Progenitor cell of endocrine pancreas (in vitro differentiated cells): ENCODE measurements at places on chromosomes 6 and 20.

GRCh38 chr20:63658749-63659187 lies 656 bp downstream of the RTEL1 start:
- DNase-seq: no peak

DNA sequence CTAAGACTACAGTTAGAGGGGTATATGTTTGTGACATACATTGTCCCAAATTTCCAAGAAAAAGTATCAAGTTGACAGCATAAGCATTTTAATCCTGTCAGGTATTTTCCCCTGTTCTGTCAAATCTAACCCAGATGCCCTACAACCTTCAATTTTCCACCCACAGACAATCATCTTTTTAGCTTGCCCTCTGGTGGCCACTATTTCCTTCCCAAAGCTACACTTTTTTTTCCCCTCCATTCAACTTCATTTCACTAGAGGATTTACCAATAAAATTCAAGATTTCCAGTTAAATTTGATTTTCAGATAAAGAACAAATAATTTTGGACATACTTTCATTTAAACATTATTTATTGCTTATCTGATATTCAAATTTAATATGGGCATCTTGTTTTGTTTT lies 286.6 kb downstream of the TENT5A start:
- DNase-seq: no peak

DNA sequence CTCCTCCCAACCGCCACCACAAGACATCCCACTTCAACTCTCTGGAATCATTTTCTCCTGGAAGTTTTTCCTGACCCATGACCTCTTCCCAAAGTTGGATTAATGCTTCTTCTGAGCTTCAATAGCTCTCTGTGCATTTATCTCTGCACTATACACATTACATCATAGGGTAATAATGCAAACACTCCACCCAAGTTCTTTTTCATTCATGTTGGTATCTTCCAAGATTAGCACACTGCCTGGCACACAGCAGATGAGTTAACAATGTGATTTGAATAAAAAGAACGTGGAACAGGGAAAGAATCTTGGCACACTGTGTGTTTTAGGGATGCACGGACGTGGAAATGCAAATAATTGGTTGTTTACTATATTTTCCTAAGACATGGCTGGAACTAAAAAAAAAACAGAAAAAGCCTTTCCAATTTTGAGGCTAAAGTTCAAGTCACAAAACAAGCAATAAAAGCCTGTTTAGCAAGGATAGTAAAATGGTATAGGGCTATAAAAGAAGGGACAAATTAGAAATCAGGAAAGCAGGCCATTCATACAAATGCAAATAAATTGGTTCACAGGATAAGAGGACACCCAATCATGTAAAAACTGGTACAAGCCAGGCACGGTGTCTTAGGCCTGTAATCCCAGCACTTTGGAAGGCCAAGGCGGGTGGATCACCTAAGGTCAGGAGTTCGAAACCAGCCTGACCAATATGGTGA lies 1.6 kb upstream of the FAM135A start:
- no peak for DNase-seq

DNA sequence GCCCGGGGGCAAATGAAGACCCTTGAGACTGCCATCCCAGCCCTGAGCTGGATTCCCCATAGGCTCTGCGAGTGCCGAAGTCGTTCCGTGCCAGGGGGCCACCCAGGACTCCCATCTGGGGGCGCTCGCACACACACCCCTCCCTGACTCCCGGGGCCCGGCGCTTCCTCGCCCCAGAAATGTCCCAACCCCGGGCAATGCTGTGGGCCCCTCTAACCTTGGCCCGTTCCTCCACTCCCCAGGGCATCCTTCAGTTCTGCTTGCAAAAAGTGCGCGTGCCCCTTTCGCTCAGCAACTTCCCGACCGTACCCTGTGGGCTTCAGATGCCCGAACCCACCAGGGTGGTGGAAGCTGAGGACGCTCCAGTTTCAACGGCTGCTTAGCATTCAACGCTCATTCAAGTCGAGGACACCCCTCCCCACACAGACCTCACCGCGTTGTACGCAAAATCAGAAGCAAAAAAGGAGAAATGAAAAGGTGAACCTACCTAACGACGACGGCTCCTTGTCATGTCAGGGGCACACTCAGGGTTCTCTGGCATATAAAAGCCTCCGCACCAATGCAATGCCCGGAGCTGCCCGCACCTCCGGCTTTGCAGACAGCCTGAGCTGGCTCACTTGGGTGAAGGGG lies 25.3 kb downstream of the RIPOR2 start:
- DNase-seq: no peak

DNA sequence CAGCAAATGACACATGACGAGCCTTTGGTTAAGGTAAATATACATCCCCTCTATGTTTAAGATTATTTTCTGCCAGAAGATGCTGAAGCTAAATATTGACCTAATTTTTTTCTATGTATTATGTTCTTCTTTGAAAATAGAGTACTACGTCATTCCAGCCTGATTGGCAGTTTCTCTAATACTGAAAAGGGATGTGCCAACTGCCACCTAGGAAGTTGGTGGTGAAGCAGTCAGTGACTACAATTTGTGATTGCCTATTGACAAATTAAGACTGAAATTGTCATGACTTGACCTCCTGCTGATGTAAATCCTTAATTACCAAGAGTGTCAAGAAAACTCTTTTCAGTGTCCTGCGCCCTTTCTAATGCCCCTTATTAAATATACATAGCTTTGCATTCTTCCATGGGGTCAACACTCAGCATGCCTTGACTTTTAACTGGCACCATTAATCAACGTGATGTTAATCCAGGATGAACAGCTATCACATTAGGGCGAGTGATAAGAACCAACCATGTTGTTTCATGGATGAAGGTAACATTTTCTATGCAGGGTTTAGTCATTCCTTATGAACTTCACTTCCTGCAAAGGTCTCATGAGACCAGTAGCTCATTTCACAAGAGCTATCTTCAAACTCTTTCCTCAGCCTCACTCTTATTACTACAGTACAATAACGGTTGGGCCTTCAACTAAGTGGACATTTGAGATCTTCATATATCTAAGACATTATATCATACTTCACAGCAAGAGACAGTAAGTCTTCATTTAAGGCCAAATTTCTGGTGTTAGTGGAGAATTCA lies 22.5 kb upstream of the SGK1 start:
- no peak for DNase-seq

DNA sequence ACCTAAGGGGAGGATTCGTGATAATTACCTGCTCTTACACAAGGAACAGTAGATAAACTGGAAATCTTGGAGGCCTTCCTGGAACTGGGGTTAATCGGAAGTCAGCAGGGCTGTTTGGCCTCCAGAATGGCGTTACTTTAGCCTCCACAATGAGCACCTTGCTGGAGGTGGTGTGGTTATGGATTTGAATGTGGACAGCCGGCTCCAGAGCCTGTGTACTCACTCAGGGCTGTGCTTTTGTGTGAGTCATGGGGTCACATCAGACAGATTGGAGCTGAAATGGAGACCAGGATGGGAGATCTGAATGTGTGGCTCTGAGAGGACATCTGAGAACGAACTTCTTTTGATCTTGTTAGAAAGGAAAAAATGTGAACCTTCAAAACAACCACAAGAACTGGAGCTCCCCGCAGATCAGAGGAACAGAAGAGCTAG lies 30.4 kb downstream of the IGF2R start:
- DNase-seq: no peak

DNA sequence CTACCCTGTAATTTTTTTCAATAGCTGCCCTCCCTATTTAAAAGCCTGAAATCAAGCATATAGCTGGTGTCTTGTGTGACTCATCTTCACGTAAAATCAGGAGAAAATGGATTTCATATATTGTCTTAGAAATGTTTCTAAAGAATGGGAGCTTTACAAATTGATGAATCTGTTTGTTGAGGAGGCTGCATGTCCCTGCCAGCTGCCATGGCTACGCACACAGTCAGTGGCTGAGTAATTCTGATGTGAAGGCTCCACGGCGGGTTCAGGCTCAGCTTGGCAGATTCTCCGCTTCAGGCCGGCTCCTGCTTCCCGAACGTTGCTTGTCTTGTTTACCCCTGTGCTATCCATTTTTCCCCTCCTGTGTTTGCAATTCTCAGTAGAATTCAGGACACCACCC lies 82.8 kb downstream of the CCDC170 start:
- no peak for DNase-seq

- DNase-seq: no peak
Observed at GRCh38 chr6:157187182-157188083, 135.9 kb downstream of the TMEM242 start.

- DNase-seq: no peak
Observed at GRCh38 chr6:40754461-40755045, 167.4 kb upstream of the LRFN2 start.

DNA sequence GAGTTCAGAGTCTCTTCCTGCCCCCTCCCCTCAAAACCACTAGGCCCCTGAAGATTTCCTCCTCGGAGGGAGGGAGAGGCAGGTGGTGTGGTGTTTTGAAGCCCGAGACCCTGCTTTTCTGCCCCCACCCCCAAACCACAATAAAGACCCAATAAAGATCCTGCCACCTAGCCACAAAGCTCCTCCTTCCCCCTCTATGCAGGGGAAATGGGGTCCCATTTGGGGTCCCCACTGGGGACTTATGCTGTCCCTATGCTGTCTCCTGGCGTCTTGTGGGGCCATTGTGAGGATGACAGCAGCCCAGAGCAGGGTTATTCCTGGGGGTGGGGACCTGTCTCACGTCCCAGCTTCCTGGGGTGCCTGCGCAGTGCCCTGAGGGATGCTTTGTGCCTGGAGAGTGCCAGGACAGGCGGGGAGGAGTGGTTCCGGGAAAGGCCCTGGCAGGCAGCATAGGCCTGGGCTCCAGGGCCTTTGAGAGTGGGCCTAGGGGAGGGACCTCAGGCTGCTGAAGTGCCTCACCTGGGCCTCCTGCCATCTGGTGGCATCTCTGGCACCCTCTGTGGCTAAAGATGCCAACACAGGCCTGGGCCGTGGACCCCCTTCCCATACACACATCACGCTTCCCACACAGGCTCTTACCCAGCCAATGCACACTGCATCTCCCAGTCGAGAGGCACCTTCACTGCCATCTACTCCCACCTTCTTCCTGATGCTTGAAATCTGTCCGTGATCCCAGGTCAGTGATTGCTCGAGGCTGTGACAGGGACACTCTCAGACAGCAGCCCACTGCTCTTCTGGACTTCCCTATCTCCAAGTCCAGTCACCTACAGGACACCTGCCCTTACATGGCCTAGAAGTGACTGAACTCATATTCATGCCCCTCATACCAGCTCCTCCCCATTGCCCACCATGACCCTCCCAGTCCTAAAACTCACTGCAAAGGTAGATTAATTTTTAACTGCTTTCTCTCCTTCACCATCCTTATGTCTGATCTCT lies 7.9 kb upstream of the ARMC12 start:
- DNase-seq: no peak

GRCh38 chr6:76026101-76026500 lies 46.4 kb downstream of the IMPG1 start:
- DNase-seq: no peak

DNA sequence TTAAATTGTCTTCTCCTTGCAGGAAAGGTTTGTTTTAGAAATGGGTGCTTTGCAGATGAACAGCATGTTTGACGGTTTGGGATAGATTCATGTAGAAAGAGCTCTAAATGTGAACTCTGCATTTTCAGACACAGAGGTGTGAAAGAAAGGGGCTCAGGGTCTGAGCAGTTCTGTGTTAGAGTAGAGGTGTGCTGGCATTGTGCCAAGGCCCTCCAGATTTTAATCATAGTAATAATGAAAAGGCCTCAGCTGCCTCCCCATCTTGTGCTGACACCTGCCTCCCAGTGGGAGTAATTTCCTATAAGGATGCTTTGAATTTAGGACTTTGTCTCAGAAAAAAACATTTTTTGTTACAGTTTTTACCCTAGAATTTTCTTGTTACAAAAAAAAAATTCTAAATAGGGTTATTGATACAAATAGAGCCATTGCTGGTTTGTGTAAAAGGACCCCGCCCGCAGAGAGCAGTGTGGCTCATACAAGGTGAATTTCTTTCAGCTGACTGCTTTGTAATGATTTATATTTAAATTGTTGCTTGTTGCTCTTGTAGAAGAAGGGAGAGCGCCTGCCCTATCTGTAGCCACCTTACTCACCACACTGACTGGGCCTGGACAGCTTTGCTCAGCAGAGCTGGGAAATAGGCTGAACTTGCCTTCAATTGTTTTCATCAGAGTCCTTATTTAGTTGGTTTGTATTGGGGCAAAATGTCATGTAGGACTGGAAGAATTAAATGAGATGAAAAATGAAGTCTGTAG lies 294.5 kb downstream of the ZFAND3 start:
- no peak for DNase-seq

GRCh38 chr6:21742238-21742660 lies 148.7 kb downstream of the SOX4 start:
- DNase-seq: no peak

DNA sequence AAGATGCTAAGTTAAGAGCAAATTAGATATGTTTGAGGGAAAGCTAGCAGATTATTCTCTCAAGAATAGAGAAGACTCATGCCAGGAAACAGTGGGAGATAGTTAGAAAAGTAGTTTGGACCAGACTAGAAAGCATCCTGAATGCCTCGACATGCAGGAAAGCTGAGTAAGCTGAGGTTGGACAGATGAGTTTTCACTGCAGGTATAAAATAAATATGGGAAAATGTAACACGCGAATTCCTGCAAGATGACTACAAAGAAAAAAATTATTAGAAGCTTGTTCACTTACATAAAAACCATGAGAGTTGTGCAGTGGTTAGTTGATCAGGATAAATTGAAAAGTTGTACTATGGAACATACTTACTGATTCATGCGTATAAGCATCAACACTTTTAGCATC lies 484.2 kb upstream of the MANEA start:
- no peak for DNase-seq

DNA sequence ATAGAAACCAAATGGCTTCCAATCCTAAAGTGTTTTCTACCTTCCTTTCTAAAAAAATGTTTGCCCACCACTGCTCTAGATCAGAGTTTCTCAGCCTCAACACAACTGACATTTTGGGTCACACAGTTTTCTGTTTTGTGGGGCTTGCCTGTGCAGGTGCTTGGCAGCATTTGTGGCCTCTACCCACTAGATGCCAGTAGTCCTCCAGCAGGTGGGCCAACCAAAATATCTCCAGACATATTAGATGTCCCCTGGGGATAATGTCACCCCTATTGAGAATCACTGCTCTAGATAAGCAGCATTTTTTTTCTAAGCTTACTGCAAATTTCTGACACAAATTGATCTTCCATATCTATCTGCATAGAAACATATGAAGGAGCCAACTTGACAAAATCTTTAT lies 26.3 kb upstream of the EPM2A start:
- no peak for DNase-seq

DNA sequence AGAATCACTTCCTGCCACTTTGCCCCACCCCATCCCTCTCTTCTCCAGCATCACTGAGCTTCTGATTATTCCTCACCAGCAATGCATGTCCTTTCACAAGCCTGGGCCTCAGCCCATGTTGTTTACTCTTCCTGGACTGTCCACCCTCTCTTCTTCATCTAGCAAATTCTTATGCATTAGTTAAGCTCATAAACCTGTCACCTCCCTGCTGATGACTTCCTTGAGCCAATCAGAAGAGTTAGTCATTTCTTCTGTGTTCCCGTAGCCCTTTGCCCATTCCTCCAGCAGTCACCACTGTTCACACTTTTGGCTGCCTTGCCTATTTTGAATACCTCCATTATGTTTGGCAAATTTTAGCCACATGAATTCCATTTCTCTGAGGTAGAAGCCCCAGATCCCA lies 4.1 kb upstream of the CRYBG1 start:
- DNase-seq: no peak
